CD8-positive, alpha-beta memory T cell (primary cell): ENCODE measurements at places on chromosomes 13 and 19. TPM values are rescaled to one million over a fixed set of nuclear protein-coding genes. Genes with fewer than 3 reads are reported as not detected.

DNA sequence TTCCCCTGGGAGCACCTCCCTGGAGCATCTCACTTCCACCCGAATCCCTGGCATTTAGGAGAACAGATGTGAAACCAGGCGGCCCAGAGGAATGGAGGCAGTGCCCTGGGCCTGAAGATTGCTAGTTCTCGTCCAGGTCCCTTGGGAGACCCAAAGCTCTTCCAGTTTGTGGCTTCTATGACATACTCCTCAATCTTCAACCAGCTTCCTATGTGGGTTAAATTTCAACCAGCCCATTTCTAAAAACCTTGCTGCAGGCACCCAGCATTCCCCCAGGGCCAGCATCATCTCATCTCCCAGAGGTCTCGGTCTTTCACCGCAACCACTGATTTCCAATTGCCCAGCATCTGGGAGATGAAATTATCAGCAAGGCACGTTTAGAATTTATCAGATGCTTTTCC lies 46.0 kb upstream of the STK24 start:
- no peak for DNase-seq

DNA sequence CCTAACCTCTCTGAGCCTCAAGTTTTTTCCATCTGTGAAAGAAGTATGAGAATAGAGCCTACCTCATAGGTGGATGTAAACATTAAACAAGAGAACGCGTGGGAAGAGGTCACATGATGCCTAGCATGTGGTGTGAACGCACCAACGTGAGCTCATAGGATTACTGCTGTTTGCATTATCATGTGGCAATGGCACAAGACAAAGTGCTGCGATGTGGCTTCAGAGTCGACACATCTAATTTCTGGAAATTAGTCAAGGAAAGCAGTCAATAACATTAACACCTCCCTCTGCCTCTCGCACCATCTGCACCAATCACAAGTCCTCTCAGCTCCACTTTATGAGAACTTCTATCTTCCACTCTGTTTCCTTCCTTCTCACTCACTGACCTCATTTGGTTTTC lies 489.7 kb downstream of the COG6 start:
- no peak for DNase-seq

- DNase-seq, result no peak
These were observed 216 bp downstream of the SH2D3A start for GRCh38 chr19:6767081-6767356.

- no peak for DNase-seq
These were observed 552.1 kb downstream of the DCT start for GRCh38 chr13:93927431-93927830.

DNA sequence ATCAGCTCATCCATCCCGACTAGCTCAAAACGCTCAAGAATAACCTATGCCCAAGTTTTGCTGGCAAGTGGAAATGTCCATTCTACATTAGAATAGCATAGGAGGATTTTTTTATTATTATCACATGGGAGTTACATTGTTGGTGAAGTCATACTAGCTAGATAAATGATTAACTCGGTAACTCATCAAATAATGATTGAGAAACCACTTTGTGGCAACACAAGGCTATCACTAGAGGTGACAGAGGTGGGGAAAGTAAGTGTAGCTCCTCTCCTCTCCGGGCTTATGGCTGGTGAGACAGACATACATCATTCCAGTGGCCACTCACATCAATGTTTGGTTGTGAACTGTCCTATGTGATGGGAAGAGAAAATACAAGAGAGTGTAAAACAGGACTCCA lies 161.6 kb downstream of the ZIC5 start:
- DNase-seq, result no peak

DNA sequence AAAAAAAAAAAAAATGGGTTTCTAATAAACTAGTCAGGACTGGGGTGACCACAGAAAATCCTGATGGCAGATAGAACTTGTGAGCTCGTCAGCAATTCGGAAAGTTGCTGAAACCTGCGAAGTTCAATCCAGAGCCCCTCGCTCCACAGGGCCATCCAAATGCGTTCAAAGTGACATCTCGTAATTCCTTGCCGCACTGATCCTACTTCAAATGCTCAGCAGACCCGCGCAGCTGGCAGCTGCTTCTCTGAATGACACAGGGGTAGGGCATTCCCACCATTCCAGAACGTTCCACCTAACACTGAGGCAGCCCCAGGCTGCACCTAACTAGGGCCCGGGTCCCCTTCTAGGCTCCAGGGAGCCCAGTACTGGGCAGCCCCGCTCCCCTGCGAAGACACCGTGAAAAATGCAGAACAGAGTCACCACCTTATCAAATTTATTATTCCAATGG lies 4.8 kb upstream of the DAPK3 start:
- DNase-seq, result no peak

GRCh38 chr13:32267836-32268439 lies 47.2 kb downstream of the ZAR1L start:
- peak; percentile 3 for DNase-seq

DNA sequence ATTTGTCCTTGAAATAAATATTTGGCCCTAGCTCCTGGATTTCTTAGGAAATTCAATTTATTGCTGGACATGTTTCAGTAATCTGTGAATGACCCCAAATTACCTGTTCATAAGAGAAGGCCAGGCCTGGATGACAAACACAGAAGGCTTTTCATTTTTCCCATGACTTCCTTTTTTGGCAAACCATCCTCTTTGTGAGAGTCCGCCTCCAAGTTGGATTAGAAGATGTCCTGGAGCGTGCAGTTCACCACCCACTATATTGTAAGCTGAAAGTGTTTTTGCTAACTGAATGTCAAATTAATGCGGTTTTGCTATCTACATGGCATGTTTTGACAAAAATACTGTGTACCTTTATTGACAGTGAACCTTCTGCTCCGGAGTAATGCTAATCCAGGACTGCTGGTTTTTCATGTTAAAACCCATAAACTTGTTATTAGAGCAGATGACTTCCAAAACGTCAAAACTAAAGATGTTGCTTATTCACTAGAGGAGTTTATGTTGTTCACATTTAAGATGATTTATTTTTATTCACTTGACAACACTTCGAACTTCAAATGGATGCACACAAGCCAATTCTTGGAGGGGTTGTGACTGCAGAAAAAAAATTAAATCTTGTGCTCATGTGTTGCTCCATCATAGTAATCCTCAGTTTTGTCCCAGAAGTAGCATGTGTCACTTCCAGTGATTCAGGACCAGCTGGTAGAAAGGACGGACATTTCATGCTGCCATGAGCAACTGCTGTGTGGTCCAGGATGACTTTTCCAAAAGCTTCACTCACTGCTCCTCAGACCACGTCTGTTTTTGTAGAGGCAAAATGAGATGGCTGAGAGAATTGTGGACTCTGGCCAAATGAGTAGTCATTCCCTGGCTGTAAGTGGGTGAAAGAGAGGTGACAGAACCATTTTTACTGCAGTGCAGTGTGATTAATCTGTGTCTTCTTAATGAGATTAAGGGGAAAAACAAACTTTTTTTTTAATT lies 71.0 kb downstream of the ITGBL1 start:
- DNase-seq, result no peak

- DNase-seq, result no peak
These were observed 50.9 kb upstream of the C13orf46 start for GRCh38 chr13:114024603-114025404.

- no peak for DNase-seq
These were observed 15.2 kb downstream of the ZNF221 start for GRCh38 chr19:43966079-43966694.

Gene CGB2
- not detected for total RNA-seq

Gene SYNGR4
- not detected for total RNA-seq

Gene LSR
- 27.5 TPM for total RNA-seq

Gene CYP2A6
- not detected for total RNA-seq

Gene COL4A2
- total RNA-seq, result not detected

Gene FBXO17
- total RNA-seq, result not detected

Gene ACP7
- total RNA-seq, result not detected
